ENCODE measurements at places on chromosomes 1 and 21.

- DNase-seq, result no peak
Observed at GRCh38 chr1:26950602-26951001, 9.7 kb downstream of the KDF1 start.

- no peak for DNase-seq
Observed at GRCh38 chr1:57820356-57821095, 396.7 kb upstream of the DAB1 start.

GRCh38 chr1:204506201-204506968, 9.8 kb upstream of the MDM4 start:
- peak; percentile 84 for DNase-seq

DNA sequence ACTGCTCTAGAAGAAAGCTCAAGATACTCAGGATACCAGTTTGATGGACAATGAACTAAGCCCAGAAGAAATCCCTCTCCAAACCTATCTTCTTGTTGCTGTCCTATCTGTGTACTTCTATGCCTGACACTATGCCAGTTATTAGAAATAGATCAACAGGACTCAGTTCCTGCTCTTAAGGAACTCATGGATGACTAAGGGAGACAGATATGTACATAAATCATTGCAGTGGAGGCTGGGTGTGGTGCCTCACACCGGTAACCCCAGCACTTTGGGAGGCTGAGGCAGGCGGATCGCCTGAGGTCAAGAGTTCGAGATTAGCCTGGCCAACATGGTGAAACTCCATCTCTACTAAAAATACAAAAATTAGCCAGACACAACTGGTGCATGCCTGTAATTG, 42.4 kb upstream of the AK4 start:
- no peak for DNase-seq

DNA sequence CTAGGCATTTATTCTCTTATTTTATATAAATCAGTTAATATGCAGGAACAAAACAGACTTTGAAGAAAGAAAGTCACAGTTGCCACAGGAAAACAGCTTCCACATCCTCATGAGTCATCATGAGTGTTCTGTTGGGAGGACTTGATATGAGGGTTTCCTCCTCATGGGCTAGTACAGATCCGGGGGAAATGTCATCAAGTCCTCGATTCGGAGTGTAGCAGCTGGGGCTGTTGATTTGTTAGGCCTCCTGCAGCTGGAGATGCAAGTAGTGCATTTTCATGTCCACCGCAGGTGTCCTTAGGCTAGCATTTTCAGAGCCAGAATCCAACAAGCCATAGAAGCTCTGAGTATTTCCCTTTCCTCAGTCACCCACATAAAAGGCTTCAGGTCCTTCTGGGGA, 36.7 kb downstream of the ADAM30 start:
- DNase-seq, result no peak

- no peak for DNase-seq
Observed at GRCh38 chr1:9331558-9332346, 39.1 kb downstream of the SPSB1 start.

DNA sequence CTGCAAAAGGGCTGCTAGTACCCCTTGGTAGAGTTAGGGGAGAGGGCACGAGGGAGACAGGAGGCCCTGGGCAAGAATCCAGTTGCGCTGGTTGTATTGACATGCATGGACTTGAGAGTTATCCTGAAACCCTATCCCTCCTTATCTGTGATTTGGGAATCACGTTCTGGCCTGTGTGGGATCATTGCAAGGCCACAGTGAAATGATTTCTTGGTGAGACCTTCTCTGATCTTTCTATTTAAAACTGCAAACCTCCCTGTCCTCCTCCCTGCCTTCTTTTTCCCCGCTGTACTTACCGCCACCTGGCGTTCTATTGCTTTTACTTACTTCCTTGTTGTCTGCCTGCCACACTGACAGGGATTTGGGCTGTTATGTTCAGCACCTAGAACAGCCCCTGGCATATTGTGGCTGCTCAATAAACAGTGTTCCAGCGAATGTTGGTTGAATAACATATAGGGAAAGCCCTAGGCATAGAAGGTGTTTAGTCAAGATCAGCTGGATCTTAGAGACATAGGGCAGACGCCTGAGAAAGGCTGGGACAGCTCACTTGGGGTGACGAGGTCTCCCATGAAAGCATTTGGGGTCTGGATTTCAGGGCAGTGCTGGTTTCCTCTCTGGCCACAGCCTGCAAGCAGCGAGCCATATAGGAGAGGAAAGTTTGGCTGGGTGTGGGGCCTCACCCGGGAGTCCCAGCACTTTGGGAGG, 25.6 kb downstream of the ALPL start:
- DNase-seq, result no peak

- DNase-seq, result no peak
Observed at GRCh38 chr1:64203420-64203819, at the start of gene UBE2U. Gene UBE2U (plus strand): TSS chr1:64203623. CDS start chr1:64204051, 428 bp downstream.

DNA sequence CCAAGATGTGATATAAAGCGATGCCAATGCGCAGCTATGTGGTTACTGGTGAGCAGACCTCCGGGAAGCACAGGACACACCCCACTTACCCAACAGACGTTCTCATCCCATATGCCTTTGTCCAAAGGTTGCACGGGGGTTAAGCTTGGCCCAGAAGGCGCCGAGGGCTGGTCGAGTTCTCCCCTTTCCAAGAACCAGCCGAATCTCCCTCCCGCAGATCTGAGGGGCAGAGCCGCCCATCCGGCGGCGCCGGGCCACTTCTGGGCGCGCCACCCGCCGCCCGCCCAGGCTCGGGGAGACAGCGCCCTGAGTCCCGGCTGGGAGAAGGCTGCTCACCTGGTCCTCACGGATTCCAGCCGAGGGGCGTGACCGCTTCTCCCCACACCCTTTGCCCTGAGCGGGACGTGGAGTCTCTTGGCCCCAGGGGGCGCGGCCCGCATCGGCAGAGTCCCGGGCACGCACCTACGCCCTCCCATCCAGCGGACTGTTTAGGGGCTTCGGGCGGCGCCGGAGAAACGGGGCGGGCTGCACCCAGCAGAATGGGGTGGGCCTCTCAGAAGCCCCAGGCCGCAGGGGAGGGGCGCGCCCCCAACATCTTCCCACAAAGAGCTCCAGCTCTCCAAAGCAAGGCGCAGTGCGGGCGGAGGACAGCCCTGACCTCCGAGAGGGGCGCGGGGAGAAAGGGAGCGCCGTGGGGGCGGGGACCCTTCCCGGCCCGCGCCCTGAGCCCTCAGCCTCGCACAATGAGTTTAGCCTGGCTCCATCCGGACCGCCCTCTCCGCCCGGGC, 615 bp downstream of the GPR161 start:
- DNase-seq, result no peak

GRCh38 chr1:236122176-236122575, 20.2 kb upstream of the GPR137B start:
- no peak for DNase-seq

GRCh38 chr1:227885648-227886502, 61.9 kb downstream of the WNT9A start:
- no peak for DNase-seq

GRCh38 chr1:224831501-224831900, 98.0 kb upstream of the DNAH14 start:
- DNase-seq, result no peak

GRCh38 chr21:21682172-21682571, 684.0 kb downstream of the NCAM2 start:
- peak; percentile 41 for DNase-seq

- DNase-seq, result no peak
Observed at GRCh38 chr1:235317168-235317567, 10.8 kb downstream of the ARID4B start.

- no peak for DNase-seq
Observed at GRCh38 chr1:75085931-75086330, 48.3 kb upstream of the LHX8 start.

GRCh38 chr1:119874186-119874585, 22.1 kb downstream of the ADAM30 start:
- DNase-seq, result no peak

GRCh38 chr21:40667967-40668366, 179.0 kb downstream of the DSCAM start:
- DNase-seq, result no peak

DNA sequence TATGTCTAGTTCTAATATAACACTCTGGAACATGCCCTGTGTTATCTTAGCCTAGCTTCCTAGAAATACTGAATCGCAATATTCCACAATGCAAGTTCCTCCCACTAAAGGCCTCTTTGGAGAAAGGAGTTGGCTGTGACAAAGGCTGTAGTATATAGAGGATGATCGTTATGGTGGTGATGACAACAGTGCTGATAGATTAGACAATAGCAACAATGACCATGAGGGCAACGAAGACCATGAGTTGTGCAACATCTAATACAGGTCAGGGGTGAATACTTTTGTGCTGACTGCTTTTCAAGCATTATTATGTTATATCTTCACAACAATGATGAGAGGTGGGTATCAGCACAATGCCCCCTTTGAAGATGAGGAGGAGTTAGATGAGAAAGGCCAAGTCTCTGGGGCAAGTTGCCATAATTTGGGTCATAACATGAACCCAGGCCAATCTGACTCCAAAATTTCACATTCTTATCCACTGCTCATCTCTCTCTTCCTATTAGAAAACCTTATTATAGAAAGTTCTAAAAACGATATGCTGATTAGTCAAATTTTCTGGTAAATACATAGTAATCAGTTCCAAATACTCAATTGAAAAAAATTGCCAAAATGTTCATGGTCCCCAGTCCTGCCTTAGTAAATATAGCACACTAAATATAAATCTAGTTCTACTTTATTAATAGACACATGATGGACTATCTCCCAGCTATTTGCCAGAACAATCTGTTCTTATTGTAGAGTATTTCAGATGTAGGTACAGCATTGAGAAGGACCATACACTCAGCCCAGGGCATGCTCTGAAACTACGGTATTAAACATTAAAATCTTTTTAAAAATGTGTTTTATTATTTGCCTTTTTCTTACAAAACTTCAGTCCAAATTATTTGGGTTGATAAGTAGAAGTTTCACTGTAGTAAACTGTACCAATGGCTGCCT, 37.5 kb downstream of the HIVEP3 start:
- no peak for DNase-seq

DNA sequence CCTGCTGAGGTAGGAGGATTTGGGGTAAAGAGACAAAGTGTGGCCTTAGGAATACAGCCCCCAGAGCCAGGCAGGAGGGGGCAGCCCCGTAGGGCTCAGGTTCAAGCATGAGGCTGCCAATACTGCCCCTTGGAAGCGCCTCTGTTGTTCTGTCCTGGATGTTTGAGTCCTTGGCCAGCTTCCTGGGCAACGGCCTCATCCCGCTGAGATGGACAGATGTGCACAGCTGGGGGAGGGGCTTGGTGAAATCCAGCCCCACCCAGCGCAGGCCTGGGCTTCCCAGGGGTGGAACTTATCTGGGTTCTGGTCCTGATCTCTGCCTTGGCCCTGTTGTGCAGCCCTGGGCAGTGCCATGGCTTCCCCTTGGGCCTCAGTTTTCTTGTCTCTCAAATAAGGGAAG, 34.8 kb upstream of the MAN1C1 start:
- DNase-seq, result no peak

DNA sequence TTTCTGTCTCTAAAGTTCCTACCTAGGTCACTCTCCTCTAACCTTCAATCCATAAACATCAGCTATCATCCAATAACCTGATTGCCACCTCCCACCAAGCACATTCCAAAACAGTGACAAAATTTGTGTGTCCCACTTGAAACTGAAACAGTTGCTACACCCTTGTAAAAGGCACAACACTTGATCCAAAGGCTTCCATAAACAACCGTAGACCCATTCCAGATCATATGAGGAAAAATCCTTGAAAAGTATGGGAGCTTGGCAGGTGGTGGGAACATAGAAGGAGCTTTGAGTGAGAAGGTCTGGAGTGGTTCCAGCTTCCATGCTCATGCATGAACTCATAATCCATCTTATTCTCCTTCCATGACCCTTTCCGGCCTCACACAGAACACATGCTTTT, 82.0 kb upstream of the ATP1A1 start:
- DNase-seq, result no peak

- no peak for DNase-seq
Observed at GRCh38 chr21:35968564-35968963, 91.8 kb downstream of the SETD4 start.

Data from AG04449 (cell line).